ENCODE measurements at places on chromosomes 16 and 17.
A peak's percentile ranks its signal among the peaks of the same experiment; 100 is the strongest.

DNA sequence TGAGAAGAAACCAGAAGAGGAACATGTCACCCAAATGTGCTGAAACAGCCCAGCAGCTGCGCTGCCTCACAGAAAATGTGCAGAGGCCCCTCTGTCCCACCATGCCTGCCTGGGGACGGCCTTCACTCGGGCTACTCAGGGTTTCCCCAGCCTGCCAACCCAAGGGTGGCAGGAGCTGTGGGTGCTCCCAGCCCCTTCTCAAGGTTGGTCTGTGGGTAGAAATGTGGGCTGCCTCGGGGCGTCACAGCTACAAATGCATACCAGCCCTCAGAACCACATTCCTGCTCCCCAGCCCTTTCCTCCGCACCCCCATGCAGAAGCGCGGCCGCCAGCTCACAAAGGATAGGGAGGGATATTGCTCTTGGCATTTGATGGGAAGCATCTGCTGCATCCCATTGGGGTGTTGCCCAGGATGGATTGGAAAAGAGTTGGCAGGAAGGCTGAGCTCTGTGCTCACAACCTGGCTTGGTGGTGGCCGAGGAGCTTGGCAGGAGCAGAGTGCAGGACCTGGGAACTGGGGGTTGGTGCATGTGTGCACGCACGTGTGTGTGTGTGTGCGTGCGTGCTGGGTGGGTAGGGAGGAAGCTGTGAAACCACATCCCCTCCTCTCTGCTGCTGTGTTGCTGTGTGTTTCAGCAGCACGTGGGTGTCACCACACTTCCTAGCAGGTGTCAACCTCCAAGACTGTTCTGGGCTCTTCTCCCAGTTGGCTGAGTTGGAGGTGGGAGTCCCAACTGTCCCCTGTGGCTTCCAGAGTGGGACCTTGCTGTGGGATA is 304.4 kb downstream of the SEC14L1 start:
- DNase-seq = no peak

- no peak for DNase-seq
Observed at GRCh38 chr17:80104956-80105375, 3.6 kb downstream of the GAA start.

- peak; percentile 61 for DNase-seq
Observed at GRCh38 chr17:36591434-36592315, at the start of gene DHRS11. Gene DHRS11 (plus strand): TSS chr17:36591879. CDS start chr17:36592010, 131 bp downstream.

DNA sequence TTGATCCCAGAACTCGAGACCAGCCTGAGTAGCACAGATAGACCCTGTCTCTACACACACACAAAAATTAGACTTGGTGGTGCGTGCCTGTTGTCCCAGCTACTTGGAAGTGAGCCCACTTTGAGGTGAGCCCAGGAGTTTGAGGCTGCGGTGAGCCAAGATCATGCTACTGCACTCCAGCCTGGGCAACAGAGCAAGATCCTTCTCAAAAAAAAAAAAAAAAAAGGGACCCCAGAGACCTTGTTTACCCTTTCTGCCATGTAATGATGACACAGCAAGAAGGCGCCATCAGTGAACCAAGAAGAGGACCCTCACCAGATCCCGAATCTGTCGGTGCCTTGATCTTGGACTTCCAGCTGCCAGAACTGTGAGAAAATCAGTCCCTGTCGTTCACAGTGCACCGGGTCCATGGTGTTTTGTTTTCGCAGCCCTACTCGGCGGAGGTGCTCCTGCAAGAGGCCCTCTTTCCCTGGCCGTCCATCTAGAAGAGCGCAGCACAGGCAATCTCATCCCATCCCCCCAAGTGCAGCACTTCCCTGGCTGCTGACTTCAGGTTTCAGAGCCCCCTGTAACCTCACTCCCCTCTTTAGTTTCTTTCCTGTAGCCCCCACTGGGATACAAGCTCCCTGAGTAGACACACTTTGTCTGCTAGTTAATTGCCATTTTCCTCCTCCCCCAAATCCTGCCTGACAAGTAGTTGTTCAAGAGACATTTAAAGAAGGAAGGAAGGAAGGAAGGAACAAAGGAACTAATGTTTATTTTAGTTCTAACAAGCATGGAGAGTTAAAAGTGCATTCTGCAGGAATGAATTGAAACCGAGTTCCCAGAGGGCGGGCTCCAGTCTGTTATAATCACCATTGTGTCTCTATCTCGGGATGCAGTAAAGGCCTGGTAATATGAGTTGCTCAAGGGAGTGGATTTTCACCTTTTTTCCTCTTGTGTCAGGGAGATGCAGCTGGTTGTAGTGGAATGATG is 115.3 kb downstream of the SNX29 start:
- peak; percentile 70 for DNase-seq

DNA sequence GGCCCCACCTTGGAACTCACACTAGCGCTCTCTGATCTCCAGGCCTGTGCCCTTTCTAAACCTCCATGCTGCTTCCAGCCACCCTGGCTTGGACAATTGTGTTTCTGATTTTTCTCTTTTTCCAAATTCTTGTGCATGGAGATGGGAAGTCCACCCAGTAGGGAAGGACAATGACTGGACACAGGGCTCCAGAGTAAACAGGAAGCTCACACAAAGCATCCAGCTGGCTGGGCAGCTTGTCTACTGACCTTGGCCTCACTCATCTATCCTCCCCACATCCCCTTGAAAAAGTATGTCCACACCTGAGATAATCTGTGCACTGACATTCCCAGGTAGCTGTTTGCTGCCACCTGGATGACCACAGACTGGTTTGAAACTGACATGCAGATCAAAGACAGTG is 331.2 kb upstream of the MAF start:
- no peak for DNase-seq

GRCh38 chr17:81685108-81685507 is 1.3 kb downstream of the HGS start:
- peak; percentile 31 for DNase-seq

DNA sequence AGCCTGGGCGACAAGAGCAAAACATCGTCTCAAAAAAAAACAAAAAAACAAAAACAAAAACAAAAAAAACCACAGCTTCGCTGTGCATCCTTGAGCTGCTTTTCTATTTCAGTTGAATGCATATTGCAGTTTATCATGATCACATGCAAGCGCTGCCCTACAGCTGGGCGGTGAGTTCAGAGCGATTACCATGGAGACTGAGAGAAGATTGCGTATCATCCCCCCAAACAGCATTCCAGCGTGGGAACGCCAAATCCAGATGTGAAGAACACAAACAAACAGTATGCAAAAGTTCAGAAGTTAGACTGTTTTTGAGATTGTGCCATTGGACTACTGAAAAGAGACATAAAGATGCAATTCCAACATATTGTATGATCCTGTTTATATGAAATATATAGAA is 15.1 kb upstream of the SLC52A1 start:
- DNase-seq = no peak

DNA sequence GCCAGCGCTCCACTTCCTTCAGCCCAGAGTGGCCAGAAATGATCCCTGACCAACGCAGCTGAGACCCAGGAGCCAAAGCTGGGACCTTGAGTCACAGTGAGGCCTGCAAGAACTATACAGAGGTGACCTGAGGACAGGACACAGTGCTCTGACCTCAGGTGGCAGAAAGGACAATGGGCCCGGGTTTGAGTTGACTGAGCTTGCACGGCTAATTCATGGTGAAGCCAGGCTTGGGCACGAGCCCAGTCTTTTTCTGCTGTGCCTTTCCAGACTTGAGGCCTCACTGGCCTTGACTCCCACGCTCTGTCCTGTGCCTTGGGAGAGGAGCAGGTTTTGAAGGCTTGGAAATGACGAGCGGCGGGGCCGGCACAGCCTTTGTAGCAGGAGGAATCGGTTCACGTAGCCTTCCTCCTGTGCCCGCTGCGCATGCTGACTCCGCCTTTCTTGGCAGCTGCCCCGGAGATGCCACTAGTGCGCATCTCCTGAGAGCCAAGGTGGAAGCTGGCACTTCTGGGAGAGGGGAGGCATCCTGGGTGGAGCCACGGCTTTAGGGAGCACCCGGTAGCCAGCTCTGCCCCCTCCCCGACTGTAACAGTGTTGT is 34.9 kb downstream of the NDEL1 start:
- peak; percentile 68 for DNase-seq

- no peak for DNase-seq
Observed at GRCh38 chr16:66386629-66387622, 20.4 kb downstream of the CDH5 start.

DNA sequence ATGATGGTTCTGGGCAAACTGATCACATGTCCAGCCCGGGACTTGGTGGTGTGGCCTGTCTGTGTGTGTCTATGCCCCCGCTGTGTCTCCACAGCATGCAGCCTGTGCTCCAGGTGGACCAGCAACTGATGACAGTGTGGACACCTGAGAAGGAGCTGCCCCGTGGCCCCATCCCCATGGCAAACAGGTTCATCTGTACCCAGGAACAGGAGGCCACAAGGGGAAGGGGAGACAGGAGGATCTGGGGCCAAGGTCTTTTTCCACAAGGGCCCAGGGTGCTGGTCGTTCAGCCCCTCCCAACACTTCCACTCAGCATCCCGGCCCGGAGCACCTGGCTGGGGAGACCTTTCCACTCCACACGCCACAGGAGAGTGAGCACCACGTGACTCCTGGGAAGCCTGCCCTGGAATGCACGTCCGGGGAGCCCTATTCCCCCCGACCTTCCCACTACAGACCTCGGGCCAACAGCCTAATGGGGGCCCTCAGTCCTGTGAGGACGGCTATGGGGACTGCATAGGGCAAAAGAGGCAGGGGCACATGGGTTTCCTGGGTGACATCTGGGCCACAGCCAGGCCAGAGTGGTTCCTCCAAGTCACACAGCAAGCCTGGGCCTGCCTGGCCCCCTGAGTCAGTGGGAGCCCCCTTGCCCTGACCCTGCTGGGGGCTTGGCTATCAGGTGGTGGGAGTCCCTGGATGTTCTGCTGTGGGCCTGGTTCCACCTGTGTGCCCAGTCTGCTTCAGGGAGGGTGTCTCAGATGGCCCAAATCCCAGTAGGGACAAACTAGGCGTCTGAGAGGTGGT is 20.8 kb upstream of the NXPH3 start:
- DNase-seq = no peak

DNA sequence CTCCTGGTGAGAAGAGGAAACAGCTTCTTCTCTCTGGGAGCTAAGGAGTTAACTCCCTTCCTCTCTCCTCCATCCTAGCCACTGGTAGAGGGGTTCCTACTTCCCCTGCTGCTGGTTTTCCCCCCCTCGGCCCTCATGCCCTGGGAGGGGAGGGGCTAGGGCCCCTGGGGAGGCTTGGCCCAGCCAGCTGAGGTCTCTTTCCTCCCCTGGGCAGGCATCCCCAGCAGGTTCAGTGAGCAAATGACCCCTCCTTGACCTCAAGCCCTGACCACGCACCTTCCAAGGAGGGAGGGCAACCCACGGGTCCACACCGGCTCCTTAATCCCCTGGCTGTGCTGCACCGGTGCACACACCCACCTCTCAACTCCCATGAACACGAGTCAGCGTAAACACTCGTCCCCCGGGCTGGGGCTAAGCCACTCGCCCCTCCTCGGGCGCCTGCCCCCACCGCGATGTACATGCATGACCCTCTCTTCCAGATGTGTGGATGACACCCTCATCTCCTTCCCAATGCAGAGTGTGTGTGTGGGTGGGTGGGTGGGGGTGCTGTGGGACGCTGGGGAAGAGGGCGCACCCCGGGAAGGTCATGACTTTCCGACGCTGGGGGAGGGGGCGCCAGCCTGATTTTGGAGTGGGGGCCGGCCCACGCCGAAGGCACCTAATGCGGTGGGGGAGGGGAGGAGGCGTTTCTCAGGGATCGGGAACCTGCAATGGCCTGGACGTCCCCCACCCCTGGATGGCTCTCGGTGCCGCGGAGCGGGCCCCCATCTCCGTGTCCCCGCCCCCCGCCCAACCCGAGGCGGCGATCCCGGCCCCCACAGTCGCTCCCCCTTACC is 33.7 kb downstream of the SRCIN1 start:
- DNase-seq = no peak

GRCh38 chr16:9429646-9430330 is 338.3 kb downstream of the HAPSTR1 start:
- no peak for DNase-seq

DNA sequence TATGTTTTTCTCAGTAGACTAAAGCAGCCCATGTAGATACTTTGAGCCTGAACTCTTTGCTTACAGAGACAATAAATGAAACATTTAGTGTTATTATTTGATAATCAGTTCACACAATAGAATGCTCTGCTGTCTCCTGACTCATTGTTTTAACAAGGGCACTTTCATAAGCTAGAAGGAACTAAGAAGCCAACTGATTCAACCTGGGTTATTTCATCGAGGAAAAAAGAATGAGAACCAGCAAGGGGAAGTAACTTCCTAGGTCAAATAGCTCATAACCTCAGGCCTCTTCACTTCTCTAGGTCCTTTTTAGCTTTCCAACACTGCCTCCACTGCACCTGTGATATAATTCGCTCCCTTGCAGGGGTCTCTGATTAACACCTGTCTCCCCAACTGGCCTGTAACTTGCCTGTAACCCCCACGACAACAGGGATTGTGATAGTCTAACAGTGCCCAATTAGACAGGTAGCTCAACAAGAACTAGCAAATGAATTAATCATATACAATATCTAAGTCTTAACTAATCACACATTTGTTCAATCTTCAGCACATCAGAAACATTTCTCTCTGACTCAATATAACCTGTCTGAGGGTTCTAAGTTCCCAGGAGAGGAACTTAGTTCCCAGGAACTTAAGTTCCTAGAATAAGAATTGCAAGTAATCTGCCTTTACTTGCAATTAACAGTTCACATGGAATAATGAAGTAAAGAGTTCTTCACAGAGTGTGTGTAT is 34.8 kb downstream of the RFFL start:
- DNase-seq = no peak

- no peak for DNase-seq
Observed at GRCh38 chr17:46737326-46737725, 81.2 kb downstream of the WNT3 start.

DNA sequence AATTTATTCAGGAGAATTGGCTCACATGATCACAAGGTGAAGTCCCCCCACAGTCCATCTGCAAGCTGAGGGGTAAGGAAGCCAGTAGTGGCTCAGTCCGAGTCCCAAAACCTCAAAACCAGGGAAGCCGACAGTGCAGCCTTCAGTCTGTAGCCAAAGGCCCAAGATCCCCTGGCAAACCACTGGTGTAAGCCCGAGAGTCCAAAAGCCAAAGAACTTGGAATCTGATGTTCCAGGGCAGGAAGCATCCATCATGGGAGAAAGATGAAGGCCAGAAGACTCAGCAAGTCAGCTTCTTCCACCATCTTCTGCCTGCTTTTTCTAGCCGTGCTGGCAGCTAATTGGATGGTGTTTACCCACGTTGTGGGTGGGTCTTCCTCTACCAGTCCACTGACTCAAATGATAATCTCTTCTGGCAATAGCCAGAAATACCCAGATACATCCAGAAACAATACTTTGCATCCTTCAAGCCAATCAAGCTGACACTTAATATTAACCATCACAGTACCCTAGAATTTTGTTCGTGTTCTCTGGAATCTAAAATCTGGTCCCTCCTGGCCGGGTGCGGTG is 40.4 kb downstream of the TMEM114 start:
- no peak for DNase-seq

- DNase-seq = no peak
Observed at GRCh38 chr16:80672379-80672778, 131.6 kb downstream of the DYNLRB2 start.

- no peak for DNase-seq
Observed at GRCh38 chr17:36525888-36526287, 8.8 kb downstream of the MYO19 start.

DNA sequence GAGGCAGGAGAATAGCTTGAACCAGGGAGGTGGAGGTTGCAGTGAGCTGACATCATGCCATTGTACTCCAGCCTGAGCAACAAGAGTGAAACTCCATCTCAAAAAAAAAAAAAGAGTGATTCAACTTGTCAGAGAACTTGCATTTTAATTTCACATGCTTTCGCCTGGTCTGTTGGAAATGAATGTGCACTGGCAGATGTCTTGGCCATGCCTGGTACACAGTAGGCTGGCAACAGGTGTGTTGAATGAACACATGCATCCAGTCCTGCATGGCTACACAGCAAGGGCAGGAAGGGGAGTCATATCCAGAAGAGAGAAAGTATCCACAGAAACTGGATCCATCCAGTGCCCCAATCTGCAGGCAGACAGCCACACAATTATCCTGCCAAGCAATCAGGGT is 11.5 kb downstream of the COG4 start:
- no peak for DNase-seq

Measured in A673 (cell line).